Activated T-cell treated with anti-CD3 and anti-CD28 coated beads, Interleukin-2, amount 50 U/mL, for 72 hours (primary cell): ENCODE measurements at places on chromosomes 5 and 9.

DNA sequence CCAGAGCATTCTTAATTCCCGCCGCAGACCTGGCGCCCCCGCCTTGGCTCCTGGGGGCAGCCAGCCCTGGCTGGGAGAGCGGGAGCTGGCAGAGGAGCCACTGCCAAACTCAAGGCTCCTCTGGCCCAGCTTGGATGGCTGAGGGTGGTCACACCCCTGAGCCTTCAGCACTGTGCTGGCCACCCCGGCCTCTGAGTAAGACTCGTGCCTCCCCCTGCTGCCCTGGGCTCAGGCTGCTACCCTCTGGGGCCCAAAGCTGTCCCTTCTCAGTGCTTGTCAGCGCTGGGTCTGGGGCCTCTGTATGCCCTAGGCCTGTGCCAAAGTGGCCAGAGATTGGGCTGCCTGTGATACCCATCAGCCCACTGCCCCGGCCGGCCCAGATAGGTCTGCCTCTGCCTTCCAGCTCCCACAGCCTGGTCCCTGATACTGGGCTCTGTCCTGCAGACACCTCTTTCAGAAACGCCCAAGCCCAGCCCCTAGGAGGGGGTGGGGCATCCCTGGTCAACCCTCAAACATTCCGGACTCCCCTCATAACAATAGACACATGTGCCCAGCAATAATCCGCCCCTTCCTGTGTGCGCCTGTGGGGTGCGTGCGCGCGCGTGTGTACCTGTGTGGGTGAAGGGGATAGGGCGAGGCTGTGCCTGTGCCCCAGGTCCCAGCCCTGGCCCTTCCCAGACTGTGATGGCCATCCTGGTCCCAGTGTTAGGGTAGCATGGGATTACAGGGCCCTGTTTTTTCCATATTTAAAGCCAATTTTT lies 4.4 kb upstream of the PRR7 start:
- no peak for DNase-seq

GRCh38 chr5:159752622-159753275 lies 163.5 kb upstream of the ADRA1B start:
- no peak for DNase-seq

- DNase-seq = no peak
Measured at GRCh38 chr5:96412868-96413449, 20.1 kb downstream of the PCSK1 start.

GRCh38 chr5:136033234-136033633 lies 4.4 kb downstream of the TGFBI start:
- no peak for DNase-seq

DNA sequence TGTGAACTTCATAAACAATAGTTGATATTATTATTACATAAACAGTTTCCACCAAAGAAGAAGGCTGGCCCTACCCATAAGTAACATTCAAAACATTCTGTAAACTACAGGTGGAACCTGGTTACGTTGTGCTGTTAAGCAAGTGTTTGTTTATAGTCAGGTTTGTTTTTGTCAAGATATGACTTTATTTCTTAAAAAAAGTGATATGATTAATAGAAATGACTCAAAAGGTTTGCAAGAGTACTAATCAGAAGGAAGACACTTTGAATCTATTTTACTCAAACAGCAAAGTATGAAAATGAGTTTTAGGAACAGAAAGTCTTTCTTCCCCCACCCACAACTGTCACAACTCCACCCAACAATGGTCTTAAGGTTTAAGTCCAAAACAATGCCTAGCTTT lies 220.8 kb downstream of the PLK2 start:
- no peak for DNase-seq

GRCh38 chr5:138725818-138726416 lies 27.3 kb upstream of the CTNNA1 start:
- no peak for DNase-seq

- no peak for DNase-seq
Measured at GRCh38 chr5:74493411-74493810, 147.1 kb downstream of the ENC1 start.

- no peak for DNase-seq
Measured at GRCh38 chr9:20111173-20111843, 322.5 kb upstream of the SLC24A2 start.

DNA sequence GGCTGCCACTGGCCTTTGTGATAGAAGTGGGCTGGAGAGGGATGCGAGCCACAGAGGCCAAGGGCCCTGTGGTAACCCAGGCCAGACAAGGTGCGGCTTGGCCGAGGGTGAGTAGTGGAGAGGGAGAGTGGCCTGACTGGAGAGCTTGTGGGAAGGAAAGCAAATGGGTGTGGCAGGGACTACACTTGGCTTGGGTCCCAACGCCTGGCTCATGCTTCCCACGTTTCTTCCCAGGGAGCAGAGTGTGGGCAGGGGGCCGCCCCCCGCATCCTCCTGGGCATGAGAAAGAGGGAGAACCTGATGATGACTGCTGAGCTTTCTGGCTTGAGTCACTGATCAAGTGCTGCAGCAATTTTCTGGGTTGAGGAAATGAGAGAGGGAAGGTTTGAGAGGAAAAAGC lies 95.7 kb downstream of the ANKH start:
- DNase-seq = no peak

- no peak for DNase-seq
Measured at GRCh38 chr9:128910906-128911305, 9.9 kb upstream of the PHYHD1 start.

DNA sequence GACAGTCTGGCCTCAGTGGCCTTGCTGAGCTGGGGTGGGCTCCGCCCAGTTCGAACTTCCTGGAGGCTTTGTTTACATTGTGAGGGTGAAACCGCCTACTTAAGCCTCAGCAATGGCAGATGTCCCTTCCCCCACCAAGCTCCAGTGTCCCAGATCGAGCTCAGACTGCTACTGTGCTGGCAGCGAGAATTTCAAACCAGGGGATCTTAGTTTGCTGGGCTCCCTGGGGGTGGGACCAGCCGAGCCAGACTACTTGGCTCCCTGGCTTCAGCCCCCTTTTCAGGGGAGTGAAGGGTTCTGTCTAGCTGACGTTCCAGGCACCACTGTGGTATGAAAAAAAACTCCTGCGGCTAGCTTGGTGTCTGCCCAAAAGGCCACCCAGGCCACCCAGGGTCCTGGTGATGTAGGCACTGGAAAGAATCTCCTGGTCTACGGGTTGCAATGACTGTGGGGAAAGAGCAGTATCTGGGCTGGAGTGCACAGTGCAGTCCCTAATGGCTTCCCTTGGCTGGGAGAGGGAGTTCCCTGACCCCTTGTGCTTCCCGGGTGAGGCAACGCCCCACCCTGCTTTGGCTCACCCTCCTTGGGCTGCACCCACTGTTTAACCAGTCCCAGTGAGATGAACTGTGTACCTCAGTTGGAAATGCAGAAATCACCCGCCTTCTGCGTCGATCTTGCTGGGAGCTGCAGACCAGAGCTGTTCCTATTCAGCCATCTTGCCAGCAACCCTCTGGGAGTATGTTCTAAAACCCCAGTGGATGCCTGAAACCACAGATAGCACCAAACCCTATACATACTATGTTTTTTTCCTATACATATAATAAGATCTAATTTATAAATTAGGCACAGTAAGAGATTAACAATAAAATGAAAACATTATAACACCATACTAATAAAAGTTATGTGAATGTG lies 95.5 kb downstream of the TMEM161B start:
- DNase-seq = no peak

- DNase-seq = peak; percentile 13
Measured at GRCh38 chr9:126439402-126439765, 112.8 kb downstream of the MVB12B start.

DNA sequence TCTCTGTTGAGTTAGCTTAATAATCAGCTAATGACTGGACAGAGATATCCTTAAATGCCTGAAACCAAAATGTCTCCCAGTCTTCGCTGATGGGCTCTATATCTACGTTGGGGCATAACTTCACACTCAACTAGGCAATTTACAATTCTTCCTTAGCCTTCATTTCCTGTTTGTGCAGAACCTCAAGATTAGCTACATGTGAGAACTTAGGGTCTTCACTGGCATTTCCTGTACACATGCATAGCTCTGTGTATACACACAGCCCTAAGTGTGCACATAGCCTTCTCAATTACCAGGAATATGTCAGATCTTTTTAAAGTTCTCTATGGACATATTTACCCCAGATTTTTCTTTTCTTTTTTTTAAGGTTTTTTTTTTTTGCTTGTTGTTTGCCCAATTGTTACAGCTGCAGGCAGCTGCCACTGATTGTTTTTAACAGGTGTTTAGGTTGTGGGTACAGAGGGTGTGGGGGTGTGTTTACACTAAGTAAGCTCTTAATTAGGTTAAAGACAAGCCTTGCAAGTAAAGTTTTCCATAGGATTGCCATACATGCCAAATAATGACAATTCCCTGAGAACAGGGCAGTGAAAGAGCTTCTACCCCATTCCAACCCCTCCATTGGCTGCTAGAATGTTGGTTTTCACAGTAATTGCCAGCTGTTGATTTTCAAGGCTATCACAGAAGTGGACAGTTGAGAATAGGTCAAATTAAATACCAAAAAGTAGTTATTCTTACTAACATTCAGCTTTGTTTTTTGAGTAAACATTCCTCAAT lies 441.0 kb downstream of the TLE4 start:
- DNase-seq = no peak

DNA sequence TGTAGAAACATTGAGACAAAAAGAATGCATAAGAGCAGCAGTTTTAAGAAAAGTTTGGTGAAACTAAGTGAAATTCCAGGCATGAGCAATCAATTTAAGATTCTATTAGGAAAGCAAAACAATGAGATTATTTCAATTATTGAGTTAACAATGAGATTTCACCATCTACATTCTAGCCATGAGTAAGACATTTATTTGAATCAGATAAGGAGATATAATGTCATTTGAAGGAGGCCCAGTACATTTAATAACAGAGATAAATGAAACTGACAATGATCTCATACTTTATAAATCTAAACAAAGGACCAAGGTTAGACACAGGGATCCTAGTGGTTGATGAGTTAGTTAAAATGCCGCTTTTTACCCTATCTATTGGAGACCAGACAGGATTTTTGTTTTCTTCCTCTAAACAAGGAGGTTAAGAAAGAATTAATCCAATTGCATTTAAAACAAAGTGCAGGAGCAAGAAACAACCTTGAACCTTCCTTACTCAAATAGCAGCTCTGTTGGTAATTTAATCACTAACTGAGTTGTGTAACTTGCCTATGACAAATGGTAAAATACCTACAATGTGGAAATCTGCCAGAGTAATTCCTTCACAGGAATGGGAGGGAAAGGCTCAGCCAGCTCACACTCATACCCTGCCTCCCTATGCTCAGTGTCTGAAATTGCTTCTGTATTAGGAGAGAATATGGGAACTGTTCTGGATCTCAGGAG lies 103.5 kb upstream of the NR3C1 start:
- DNase-seq = no peak

- DNase-seq = no peak
Measured at GRCh38 chr5:34626036-34626435, 30.1 kb upstream of the RAI14 start.

- DNase-seq = no peak
Measured at GRCh38 chr9:110109333-110110092, 98.4 kb downstream of the C9orf152 start.

DNA sequence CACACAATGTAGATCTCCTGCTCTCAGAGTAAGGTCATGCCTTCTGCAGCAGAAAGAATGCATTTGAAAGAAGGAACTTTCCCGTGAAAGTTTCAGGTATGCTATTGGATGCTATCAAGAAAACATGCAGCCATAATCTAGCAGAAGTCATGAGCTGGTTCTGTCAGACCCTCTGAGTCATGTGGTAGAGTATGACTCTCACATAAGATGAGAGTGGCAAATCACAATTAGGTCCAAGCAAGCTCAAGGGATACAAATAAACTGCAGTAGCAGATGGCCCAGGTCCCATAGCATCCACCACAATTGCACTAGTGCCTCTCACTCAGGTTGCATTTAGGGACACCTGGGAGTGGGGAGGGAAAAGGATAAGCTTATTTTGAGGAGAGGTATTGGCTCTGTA lies 292.8 kb downstream of the ASTN2 start:
- DNase-seq = no peak

DNA sequence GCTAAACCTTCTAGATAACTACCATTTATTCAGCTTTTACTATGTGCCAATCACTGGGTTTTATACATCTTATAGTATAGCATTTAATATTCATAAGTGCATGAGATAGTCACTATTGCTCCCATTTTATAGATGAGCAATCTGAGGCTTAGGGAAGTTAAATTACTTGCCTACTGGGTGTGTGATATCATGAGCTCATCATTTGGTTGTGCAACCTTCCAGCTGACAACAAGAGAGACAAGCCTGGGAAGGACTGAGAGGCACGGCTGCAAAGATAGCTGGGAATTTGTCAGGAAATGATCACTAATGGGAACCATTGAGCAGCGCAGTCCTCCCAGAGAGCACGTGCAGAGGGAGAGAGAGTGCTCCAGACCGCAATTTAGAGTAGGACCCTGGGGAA lies 481.6 kb upstream of the KIF2A start:
- DNase-seq = no peak

DNA sequence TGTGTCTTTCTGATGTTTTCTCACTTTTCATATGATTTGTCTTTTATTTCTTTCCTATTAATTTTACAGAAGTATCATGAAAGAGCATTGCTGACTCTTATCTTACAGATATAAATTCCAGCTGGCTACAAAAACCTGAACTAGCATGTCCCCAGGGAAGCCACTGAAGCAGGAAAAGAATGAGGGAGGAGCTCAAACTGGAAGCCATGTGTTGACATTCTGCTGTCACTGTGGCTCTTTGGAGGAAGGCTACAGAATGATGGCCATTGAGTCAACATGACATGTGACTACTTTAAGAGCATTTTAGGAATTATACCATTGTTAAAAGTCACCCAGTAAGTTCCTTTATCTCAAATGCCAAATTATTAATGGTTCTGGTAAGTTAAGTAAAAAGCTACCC lies 638.3 kb upstream of the DMAC1 start:
- no peak for DNase-seq

- DNase-seq = no peak
Measured at GRCh38 chr9:33659921-33660320, 135.4 kb upstream of the PRSS3 start.

GRCh38 chr9:98897745-98898144 lies 46.0 kb upstream of the COL15A1 start:
- DNase-seq = no peak

- no peak for DNase-seq
Measured at GRCh38 chr5:176927562-176927961, 28.4 kb upstream of the HK3 start.

DNA sequence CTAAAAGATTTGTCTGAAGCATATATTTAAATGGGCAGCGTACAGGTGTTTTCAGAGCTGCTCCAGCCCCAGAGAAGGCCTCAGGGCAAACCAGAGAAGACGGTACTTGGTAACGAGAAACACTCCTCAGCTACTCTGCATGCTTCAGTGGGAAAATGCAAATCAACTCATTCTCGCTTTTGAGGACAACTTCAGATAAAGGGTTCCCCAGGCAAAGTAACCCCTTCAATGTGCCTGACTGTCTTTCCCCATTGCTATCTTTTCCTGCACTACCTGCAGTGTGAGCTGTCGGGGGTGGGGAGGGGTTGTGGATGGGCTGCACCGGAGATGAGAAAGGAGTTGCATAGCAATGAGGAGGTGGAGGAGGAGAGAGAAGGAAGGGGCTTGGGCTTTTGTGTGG lies 339.7 kb upstream of the CLINT1 start:
- no peak for DNase-seq

- DNase-seq = no peak
Measured at GRCh38 chr5:171499611-171500010, 80.2 kb downstream of the FGF18 start.

- DNase-seq = no peak
Measured at GRCh38 chr9:77935974-77936373, 95.6 kb downstream of the GNAQ start.
